GM04503 (cell line): ENCODE measurements at places on chromosomes 2 and 18.

GRCh38 chr18:5582849-5583681 is 39.3 kb upstream of the EPB41L3 start:
- no peak for DNase-seq

- no peak for DNase-seq
Observed at GRCh38 chr2:80459028-80459427, 154.5 kb upstream of the LRRTM1 start.

DNA sequence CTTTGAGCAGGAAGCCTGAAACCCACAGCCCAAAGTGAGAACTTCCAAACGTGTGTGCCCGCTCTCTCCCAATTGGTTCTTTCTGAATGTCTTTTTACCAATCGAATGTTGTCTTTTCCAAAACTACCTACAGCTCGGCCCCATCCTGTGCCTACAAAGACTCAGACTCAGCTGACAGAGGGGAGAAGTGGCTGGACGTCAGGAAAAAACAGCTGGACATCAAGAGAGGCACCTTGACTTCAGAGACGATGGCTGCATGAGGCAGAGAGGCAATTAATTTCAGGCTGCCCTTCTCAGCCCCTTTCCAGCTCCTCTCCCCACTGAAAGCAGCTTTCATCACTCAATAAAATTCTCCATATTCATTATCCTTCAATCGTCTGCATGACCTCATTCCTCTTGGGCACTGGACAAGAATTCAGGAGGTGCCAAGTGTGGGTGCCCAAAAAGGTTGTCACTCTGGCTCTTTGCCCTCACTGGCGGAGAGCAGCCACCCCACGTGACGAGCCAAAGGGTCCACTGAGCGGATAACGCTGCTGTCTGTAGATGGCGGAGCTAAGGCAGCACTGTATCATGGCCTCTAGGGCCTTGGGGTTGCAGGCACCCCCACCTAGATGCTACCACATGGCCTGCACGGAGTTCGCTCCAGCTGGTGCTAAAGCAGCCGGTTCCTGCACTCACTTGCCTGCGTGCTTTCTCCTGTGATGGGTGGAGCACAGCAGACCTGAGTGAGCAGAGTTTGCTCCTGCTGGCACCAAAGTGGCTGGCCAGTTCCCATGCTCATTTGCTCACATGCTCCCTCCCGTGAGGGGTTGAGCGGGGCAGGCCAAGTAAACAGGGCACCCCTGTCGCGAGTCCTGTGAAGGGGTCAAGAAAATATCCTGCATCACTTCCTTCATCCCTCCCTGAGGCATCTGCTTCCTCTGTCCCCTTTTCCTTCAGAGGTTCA is 37.9 kb downstream of the FAM210A start:
- DNase-seq = no peak

DNA sequence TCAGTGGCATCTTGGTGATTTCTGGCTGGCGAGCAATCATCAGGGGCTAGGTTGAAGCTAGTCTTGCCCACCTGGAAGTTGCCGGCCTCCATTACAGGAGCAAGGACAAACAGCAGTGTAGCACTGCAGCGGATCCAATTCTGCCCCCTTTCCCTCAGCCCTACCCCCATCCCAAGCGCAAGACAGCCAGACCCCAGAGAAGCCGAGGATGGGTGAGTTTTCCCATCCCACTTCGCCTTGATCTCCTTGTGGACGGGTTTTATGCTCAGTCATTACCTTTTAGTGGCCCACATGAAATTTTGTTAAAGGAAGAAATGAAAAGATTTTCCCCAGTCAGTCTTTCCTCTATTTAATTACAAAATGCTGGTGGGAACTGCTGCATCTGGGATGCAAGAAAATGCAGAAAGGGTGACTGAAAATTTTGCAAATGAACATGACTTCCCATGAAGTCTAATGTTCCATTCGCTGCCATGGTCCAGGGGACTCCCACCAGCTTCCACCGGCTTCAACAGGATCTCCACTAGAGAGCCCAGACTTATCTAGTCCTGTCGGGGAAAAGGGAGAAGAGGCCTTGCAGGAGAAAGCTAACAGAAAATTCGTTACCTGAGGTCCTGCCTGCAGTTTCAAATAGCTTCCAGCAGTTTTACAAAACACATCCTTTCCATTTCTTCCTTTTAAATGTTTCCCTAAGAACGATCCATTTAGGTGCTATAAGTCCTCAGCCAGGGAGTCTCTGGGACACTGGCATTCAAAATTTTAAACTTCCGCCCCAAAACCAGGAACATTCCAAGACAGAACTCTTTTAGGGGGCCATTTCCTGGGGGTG is 1.9 kb upstream of the HOXD9 start:
- no peak for DNase-seq

DNA sequence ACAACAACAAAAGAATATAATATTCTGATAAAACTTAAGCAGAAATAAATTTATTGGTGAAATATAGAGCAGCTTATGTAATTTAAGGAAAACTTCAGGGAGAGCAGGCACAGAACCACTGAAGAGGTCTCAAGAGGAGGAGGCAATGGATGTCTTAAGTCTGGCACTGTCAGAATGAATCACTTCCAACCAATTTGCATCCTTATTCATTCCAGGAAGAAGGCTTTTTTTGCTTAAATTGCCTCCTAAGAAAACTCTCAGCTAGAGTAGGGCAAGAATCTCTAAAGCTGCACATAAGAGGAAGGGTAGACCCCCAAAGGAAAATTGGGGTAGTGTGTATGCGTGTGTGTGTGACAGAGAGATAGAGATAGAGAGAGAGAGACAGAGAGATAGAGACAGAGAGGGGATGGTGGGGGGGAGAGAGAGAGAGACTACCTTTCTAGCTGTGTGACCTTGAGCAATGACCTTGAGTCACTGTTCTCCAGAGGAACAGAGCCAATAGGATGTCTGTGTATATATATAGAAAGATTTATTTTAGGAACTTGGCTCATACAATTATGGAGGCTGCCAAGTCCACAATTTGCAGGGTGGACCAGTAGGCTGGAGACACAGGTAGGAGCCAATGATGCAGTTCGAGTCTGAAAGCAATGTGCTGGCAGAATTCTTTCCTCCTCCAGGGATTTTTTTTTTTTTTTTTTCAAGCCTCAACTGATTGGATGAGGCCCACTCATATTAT is 96.4 kb upstream of the LINC00305 start:
- no peak for DNase-seq

GRCh38 chr18:55830544-55830943 is 242.6 kb upstream of the TCF4 start:
- no peak for DNase-seq

- DNase-seq = no peak
Observed at GRCh38 chr2:197332641-197333040, 22.1 kb upstream of the ANKRD44 start.

DNA sequence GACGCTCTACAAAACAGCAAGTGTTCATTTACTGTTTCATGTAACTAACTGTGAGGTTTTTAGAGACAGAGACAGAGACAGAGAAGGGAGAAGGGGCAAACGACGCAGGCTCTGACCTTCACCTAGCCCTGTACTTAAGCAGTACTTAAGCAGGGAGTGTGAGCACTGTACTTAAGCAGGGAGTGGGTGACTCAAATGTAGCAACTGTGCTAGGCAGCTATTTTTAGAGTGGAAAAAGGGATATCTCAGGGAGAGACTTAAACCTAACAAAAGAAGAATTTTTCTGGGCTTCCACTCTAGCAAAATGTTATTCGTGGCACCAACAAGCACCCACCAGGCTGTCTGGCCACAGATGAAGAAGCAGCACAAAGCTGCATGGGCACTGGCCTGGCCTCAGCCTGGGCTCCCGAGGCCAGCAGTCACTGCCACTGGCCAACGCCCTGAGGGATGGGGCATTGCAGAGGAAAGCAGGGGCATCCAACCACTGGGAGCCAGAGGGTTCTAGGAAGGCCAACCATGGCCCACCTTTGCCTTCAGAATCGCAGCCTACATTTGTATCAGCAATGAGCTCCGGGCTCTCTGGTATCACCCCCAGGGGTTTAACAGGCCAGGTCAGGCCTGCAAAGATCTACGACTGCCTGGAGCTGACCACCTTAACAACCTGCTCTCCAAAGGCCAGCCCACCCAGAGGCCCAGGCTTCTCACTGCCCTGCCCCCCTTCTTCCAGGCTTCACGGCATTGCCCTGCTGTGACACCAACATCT is 154.3 kb downstream of the TTC32 start:
- DNase-seq = no peak

DNA sequence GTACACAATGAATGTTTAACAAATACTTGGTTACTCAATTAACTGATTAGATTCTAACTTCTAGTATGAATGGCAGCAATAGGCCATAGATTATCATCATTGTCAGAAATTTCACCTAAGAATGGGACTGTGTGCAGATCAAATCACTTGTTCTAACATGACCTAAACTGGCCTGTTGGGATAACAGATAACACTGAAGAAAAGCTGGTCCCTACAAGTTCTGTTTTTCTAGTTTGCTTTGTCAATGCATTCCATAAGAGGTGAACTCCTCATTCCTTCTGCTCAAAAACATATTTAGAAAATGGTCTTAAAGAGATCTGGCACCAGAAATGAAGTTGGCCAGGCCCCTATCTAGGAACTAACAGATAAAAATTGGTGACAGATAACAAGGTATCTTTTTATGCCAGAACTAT is 175.4 kb downstream of the THADA start:
- DNase-seq = no peak

- DNase-seq = no peak
Observed at GRCh38 chr2:45199973-45200372, 190.7 kb upstream of the SIX2 start.

- no peak for DNase-seq
Observed at GRCh38 chr2:147715807-147716206, 129.0 kb upstream of the ACVR2A start.

DNA sequence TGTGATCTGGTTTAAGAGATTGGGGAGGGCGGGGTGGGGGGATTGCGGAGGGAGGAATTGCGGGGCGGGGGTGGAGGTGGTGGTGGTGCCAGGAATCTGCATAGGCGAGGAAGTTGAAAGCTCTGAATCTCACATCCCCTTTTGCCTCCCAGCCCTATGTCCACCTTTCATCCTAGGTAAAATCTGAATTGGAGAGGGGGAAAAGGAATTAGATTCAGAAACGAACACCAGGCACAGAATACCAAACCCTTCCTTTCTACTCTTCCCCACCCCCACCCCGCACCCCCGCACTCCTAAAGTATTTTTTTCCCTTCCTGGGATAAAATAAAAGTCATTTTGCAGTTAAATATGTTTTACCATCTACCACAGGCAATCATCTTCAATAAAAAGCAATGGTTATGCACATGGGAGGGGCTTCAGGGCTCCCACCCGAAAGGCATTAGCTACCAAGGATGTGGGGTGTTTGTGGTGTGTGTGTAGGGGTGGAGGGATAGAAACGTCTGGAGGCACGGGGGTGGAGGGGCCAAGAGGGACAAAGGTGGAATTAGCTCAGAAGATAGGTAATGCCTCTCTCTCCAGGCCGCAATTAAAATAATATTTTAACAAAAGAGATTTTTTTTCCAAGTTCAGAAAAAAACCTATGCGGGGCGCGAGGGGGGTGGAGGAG is 1.8 kb downstream of the IGFBP5 start:
- no peak for DNase-seq

- DNase-seq = no peak
Observed at GRCh38 chr18:23250893-23251656, 115.8 kb downstream of the CABLES1 start.

DNA sequence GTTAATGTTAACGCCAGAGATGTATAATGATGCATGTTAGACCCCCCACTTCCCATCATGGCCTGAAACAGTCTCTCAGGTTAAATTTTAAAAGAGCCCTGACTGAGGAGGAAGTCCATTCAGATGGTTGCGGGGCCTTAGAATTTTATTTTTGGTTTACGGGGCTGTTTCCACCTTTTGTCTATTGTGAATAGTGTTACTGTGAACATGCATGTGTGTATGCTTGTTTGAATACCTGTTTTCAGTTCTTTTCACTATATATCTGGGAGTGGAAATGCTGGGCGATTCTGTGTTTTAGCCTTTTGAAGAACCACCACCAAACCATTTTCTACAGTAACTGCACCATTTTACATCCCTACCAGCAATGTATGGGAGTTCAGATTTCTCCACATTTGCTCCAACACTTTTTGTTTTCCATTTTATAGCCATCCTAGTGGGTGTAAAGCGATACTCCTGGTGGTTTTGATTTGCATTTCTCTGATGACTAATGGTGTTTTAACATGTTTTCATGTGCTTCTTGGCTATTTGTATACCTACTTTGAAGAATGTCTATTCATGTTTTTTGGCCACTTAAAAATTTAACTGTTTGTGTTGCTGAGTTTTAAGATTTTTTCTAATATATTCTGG is 133.0 kb downstream of the MYO3B start:
- no peak for DNase-seq

GRCh38 chr2:102020596-102021170 is 28.9 kb downstream of the IL1R2 start:
- no peak for DNase-seq

DNA sequence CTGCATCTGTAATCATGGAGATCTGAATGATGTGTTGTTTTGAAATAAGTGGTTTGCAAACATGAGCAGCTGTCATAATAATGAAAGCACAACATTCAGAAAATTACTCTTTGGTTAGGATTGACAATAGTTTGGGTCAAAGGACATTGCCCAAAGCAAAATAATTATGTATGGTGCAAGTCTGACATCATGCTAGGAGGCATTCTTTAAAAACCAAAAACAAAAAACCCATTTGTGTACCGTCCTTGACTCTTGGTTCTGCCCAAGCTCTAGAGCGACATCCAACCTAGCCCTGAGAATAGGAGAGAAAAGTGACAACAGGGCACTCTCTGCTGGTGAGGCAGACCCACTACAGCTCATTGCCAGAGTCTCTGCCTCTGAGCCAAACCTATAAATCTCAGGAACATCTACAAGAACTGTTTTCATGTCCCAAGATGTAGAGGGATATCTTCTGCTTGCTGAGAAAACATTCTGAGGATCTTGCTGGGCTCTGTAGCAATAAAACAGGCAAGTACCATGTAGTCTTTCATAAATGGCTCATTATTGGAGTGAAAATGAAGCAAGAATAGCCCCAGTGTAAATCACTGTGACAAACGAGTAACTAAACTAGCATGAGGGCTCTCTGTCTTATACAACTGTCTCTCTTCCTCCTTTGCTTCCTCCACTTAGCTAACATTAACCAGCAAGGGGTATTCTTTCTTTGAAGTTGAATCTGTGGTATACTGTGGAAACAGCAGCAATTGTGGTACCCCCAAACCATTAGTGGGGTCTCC is 266.8 kb upstream of the CXCR4 start:
- DNase-seq = no peak
